ENCODE measurements at places on chromosomes 3 and 15. TPM values are rescaled to one million over a fixed set of nuclear protein-coding genes. Genes with fewer than 3 reads are reported as not detected.

DNA sequence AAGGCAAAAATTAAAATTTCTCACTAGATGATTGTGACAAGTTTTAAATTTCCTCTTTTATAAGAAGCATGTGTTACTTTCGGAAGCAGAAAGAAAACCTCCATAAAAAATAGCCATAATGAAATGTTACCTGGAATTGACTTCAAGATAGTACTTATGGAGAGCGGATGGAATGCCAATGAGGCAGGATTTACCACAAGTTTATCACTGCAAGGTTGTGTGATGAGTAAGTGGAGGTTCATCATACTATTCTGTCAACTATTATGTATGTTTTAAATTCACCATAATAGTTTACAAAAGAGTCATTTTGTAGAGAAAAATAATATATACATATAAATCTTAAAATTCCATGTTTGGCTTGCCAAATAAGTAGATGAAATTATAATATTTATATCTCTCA lies 230.3 kb downstream of the SCAPER start:
- DNase-seq = no peak

DNA sequence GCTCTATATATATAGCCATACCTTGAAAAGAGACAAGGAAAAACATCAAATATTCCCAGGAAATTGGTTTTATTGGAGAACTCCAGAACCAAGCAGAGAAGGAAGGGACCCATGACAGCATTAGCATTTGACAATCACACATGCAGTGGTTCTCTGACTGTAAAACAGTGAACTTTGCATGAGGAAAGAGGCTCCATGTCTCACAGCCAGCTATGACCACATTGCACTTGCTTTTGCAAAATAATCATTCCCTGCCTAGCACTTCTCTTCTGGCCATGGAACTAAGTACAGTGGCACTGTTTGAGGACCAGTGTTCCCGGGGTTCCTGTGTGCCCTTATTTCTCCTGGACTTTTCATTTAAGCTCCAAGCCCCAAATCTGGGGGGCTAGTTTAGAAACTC lies 85.5 kb downstream of the TGFBR2 start:
- no peak for DNase-seq

DNA sequence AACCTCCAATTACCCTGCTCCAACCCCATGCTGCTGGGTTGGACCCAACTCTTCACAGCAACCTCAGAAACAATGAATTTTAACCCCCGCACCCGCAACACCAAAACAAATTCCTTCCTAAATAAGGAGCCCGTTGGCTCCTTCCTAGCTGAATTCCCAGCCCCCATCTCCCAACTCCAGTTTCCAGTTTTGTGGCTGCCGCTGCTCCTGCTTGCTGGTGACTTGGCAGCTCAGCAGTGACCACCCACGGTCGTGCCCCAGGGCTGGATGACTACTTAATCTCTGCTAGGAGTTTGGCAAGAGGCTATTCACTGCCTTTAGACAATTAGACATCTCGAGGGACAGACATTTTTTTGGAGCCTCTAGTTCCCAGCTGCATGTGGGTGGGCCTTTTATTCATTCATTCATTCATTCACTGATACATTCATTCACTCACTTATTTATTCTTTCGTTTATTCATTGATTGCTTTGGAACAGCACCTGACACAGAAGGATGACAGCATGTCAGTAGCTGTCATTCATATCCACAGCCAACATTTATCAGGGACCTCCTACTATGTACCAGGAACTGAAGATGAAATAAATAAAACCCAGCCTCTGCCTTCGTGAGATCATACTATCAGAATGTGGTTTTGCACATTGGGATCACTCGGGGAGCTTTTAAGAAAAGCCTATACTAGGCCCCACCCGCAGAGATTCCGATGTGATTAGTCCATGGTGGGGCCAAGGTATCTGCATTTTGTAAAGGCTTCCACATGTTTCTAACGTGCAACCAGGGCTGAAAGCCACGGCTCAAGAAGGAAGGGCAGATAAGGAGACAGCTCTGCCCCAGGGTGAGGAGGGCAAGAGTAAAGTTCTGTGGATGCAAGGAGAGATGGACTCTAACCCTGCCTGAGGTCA lies 256.5 kb downstream of the SHQ1 start:
- peak; percentile 63 for DNase-seq

DNA sequence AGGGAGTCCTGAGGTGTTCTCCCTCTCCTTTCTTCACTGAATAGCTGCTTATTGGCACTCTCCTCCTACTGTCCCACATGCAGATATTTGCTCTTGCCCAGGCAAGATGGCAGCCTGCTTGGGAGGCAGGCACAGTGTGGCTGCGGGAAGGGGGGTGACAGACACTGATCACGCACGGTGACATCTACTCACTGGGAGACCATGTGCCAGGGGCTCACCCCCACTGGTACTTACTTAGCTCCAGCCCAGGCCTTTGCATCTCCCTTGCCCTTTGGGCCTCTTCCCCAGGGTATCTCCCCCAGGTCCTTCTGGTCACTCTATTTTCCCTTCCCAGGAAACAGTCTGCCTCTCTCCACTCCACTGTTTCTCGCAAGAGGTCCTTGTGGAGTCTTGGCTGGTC lies 6.4 kb downstream of the PLA2G4E start:
- no peak for DNase-seq

The TNFAIP8L3 gene
- total RNA-seq = 3.7 TPM

DNA sequence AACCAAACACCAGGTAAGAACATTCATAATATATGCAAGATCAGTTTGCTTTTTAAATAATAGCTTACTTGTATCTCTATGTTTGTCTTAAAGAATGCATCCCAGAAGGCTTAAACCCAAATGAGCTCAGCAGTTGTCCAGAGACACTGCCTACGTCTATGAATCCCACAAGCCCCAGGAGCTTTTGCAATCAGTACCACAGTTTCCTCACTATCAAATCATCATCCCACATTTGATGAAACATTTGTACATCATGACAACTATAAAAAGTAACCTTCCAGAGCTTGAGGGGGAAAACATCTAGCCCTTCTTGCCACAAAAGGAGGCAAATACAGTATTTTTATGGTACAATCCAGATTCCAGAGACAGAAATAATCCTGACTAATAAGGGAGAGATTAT lies 63.7 kb downstream of the ATP8B4 start:
- DNase-seq = no peak

GRCh38 chr15:86653344-86654197 lies 573.9 kb downstream of the AGBL1 start:
- DNase-seq = no peak

GRCh38 chr15:40104296-40104864 lies 4.3 kb downstream of the BMF start:
- DNase-seq = no peak

DNA sequence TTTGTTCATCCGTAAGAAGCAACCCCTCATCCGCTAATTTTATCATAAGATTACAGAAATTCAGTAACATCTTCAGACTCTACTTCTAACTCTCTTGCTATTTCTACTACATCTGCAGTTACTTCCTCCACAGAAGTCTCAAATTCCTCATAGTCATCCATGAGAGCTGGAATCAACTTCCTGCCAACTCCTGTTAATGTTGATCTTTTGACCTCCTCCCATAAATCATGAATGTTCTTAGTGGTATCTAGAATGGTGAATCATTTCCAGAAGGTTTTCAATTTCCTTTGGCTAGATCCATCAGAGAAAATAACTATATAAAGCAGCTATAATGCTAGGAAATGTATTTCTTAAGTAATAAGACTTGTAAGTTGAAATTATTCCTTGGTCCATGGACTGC lies 115.1 kb downstream of the TAFA4 start:
- DNase-seq = no peak

GRCh38 chr15:55993804-55994560 lies 570 bp upstream of the NEDD4 start:
- no peak for DNase-seq

- no peak for DNase-seq
Observed at GRCh38 chr15:29135702-29136646, 133.6 kb downstream of the NSMCE3 start.

The OR5K4 gene
- not detected for total RNA-seq

The DUOX1 gene
- total RNA-seq = 265 TPM

DNA sequence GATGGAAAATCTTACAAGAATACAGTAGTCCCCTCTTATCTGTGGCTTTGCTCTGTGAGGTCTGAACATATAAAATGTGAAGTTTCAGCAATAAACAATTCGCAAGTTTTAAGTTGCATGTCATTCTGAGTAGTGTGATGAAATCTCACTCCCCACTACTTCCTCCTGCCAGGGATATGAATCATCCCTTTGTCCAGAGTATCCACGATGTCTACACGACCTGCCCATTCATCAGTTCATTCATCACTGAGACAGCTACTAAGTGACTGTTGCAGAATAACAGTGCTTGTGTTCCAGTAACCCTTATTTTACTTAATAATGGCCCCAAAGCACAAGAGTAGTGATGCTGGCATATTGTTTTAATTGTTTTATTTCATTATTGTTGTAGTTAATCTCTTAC lies 489.2 kb upstream of the UBE2E2 start:
- no peak for DNase-seq

The NLGN1 gene
- 4.3 TPM for total RNA-seq

- DNase-seq = no peak
Observed at GRCh38 chr3:52570076-52570475, 33.7 kb downstream of the UQCC5 start.

The FBXW12 gene
- not detected for total RNA-seq

DNA sequence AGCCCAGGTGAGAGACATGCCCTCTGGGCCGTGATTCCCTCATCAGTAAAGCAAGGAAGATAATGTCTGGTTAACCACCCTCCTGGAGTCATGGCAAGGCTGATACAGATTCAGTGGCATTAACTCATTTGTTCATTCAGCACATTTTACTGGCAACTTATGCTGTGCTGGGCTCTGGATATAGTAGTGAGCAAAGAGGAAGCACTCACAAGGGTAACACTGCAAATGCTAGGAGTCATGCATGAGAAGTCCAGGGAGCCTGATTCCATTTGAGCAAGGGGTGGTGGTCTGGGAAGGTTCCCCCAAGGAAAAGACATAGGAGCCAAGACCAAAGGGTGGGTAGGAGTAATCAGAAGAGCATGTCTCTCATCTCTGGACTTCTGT lies 50.2 kb downstream of the SMAD3 start:
- no peak for DNase-seq

GRCh38 chr3:186021673-186022362 lies 84.0 kb upstream of the TRA2B start:
- no peak for DNase-seq

- DNase-seq = no peak
Observed at GRCh38 chr3:128709038-128709437, 16.9 kb upstream of the RAB7A start.

DNA sequence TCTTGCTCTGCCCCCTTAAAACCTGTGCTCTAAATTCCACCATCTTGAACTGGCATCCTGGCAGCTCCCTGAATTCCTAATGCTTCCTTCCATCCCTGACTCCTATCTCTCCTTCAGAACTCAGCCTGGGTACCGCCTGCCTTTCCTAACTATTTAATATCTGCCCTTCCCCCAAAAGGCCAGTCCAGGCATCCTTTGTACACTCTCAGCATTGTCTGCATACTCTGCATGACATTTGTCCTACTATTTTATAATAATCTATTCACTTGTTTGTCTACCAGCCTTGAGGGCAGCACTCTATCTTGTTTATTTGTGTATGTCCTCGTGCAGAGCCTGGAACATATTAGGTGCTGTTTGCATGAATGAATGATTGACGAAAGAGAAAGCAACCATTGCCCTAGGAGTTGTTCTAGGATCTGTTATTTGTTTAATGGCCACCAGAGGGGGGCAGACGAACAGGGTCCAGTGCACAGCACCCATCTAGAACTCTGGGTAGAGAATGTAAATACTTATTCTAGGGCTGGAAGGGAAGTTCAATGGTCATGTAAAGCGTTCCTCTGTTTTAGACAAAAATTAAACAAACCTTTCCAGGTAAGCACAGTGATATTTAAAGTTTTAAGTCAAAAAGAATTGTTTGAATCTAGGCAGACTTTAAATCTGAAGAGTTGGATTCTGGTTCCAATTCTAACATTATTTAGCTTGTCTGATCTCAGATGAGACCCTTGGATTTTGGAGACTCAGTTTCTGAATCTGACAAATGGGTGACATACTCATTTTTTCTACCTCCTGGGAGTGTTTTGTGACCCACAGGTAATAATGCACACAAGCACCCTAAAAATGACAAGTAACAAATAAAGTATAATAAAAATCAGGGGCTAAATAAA lies 125.8 kb upstream of the GALNT15 start:
- DNase-seq = no peak

GRCh38 chr3:25025236-25025635 lies 402.8 kb upstream of the RARB start:
- DNase-seq = no peak

- no peak for DNase-seq
Observed at GRCh38 chr15:87767516-87767915, 489.0 kb downstream of the NTRK3 start.

- no peak for DNase-seq
Observed at GRCh38 chr3:8460050-8460708, 41.4 kb upstream of the LMCD1 start.

The PYGO1 gene
- total RNA-seq = 16.7 TPM

DNA sequence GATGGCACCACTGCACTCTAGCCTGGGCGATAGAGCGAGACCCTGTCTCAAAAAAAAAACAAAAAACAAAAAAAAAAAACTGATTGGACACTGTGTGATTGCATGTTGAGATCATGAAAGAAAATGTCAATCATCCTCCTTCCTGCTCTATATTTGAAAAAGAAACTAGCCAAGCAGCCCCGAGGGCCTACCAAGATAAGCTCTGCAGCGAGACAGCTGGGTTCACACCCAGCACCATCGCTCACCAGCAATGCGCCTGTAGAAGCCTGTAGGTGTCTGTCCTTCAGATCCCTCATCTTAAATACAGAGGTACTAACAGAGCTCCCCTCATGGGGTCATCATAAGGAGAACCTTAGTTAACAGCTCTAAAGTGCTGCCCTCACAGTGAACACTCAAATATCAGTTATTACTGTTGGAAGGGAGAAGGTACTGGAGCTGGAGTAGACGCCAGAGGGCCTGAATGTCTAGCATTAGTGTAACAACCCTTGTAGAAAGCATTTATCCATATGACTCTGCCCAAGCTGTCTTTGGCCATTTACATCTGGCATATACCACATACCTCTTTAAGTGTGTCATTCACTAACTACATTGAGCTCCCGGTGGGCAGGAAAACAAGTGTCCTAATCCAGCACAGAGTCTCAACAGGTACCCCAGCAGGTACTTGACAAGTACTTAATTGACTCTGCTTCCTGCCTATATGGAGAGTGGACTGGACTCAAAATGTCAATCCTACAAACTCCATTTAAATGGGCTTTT lies 22.9 kb downstream of the MYLK start:
- no peak for DNase-seq

- DNase-seq = no peak
Observed at GRCh38 chr3:171200052-171200749, 173.7 kb upstream of the SLC2A2 start.

The RLBP1 gene
- total RNA-seq = not detected

The PCLAF gene
- 14.9 TPM for total RNA-seq

The SLC2A2 gene
- total RNA-seq = not detected
